ENCODE measurements at places on chromosomes 7 and 10. TPM values are rescaled to one million over a fixed set of nuclear protein-coding genes. Genes with fewer than 3 reads are reported as not detected.

Gene PTN
- 73.8 TPM for total RNA-seq

Gene STRIP2
- total RNA-seq: 5.2 TPM

Gene LUC7L2
- total RNA-seq: 28.5 TPM

Gene MSMB
- total RNA-seq: not detected

Gene ARMH3
- total RNA-seq: 7.1 TPM

Gene CD36
- total RNA-seq: 300 TPM

Gene KLF14
- 0.98 TPM for total RNA-seq
